ENCODE measurements at places on chromosomes 7 and 10.
A peak's percentile ranks its signal among the peaks of the same experiment; 100 is the strongest.

DNA sequence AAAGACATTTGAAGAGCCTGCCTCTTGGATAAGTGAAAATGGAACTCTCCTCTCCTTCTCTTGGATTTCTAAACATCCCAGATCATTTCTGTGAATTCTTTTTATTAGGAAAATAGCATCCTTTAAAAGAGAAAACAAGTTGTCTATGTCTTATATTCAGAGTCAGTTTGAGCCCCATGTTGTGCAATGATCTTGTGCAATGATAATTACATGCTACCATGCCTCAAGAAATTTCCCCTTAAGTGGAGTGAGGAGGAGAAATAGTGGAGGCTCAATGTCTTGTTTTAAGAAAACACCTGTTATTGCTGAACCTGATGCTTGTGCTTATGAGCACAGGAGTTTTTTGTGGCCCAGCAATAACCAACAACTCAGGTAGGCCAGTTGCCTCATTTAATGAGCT is 103.6 kb downstream of the NPSR1 start:
- H3K4me3 ChIP-seq, result no peak overlapping the region
- H3K27me3 ChIP-seq, result peaks cover 5% of the 10 kb centered on the region
- H3K4me1 ChIP-seq, result no peaks in the 10 kb centered on the region
- DNase-seq, result no peak
- no peaks in the 10 kb centered on the region for H3K36me3 ChIP-seq

- no peak overlapping the region for H3K27ac ChIP-seq
- H3K4me3 ChIP-seq, result no peak overlapping the region
- DNase-seq, result no peak
- H3K27me3 ChIP-seq, result peaks cover 33% of the 10 kb centered on the region
Observed at GRCh38 chr10:43228783-43229207, 38.1 kb downstream of the RASGEF1A start.

DNA sequence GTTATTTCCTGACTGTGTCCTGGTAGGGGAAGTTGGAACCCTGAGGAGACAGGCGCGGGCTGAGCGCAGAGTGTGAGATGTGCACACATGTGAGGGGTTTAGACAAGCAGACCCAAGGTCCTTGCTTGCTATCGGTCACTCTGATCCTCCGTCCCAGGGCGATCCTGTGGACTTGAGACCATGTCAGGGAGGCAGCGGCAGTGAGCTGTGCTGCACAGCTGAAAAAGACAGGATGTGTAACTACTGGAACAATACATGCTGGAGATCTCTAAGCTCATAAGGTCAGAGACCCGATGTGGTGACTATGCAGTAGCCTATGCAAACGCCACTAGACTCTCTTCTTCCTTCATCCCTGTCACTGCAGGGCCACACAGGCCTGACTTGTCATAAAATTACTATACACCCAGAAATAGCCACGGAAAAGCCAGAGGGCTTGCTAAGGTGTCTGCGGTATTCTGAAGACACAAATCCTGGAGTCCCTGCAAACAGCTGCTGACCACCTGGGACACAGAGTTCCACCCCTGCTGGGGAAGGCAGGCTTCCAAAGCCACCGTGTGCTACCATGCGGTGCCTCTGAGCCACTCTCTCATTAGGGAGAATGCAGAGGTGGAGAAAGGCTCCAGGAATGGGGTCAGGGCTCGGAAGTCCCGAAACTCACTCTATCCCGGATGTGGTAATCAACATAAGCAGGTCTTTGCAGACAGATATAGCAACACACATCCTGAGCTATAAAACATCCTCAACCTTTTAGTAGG is 91.1 kb upstream of the DDC start:
- H3K27me3 ChIP-seq, result no peaks in the 10 kb centered on the region
- no peak overlapping the region for H3K27ac ChIP-seq
- no peaks in the 10 kb centered on the region for H3K4me1 ChIP-seq
- H3K4me3 ChIP-seq, result no peak overlapping the region
- no peaks in the 10 kb centered on the region for H3K36me3 ChIP-seq

DNA sequence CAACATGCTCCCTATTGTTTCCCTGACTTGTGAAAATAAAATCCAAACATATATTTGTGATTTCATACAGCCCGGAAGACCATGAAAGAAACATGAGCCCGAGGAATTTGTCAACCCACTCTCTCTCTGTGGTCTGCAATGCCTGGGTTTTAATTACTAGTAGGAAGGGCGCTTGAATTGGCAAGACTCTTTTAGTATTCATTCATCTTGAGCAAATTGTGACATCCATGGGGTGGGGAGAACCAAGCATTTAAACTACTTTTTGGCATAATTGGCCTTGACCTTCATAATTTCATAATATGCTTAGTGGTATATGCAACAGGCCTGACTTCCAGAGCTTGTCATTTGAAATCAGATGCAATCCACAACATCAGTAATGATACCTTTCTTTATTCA is 142.4 kb upstream of the BMPER start:
- no peaks in the 10 kb centered on the region for H3K36me3 ChIP-seq
- H3K4me1 ChIP-seq, result no peaks in the 10 kb centered on the region

GRCh38 chr7:87635921-87636320 is 7.7 kb downstream of the RUNDC3B start:
- no peaks in the 10 kb centered on the region for H3K4me1 ChIP-seq
- H3K36me3 ChIP-seq, result no peaks in the 10 kb centered on the region
- H3K27ac ChIP-seq, result no peak overlapping the region
- no peak for DNase-seq
- H3K27me3 ChIP-seq, result no peaks in the 10 kb centered on the region

DNA sequence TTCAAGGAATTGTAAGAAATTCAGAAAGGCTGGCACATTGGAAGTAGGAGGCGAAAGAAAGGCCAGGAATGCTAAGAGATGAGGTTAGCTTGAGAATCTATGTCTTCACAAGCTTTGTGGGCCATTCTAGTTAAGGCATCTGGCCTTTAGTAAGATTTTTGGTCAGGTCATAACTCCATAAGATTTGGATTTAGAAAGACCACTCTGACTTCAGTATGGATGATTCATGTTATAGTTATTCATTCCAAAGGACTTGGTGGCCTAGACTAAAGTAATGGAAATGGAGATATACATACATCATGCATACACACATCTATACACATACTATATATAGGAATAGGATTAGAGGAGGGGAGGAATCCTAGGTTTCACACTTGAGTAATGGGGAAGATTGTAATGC is 77.5 kb downstream of the SEPTIN7 start:
- DNase-seq, result no peak
- H3K27me3 ChIP-seq, result no peaks in the 10 kb centered on the region
- H3K36me3 ChIP-seq, result peaks cover 67% of the 10 kb centered on the region

- H3K27ac ChIP-seq, result no peak overlapping the region
- no peaks in the 10 kb centered on the region for H3K4me1 ChIP-seq
- no peak for DNase-seq
- H3K36me3 ChIP-seq, result no peaks in the 10 kb centered on the region
- no peaks in the 10 kb centered on the region for H3K27me3 ChIP-seq
Observed at GRCh38 chr10:10078446-10078845, 939.2 kb upstream of the CELF2 start.

DNA sequence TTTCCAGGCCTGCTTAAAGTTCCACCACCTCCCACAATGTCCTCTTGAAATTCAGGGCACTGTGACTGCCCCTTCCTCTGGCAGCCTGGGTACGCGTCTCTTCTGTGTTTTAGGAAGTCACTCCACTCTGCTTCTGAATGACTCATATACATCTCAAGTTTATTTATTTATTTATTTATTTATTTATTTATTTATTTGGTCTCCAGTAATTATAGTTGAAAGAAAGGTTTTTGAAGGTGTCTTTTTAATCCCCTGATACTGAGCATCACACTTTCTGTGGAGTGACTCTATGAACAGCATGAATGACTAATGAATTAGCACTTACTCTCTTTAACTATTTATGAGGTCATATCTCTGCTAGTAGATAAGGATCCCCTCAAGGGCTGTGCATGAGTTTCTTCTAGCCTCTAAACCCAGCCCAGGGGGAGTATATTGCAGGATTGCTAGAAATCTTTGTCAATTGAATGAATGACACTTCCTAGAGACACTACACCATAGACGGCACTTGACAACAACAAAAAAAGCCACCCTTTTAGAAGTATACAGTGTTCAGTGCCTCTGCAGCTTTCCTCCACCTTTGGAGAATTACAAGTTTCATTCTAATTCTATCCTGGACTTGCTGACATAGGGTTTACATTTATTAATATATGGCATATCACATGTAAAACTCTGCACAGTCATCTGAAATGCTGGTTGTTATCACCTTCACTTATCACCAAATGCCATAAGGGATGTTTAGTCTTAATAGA is 2.1 kb downstream of the MACC1 start:
- no peaks in the 10 kb centered on the region for H3K27me3 ChIP-seq
- no peaks in the 10 kb centered on the region for H3K36me3 ChIP-seq
- H3K4me3 ChIP-seq, result no peak overlapping the region
- no peaks in the 10 kb centered on the region for H3K4me1 ChIP-seq
- no peak overlapping the region for H3K27ac ChIP-seq
- DNase-seq, result no peak

GRCh38 chr10:71790749-71791440 is 17.6 kb upstream of the VSIR start:
- no peak for DNase-seq
- no peaks in the 10 kb centered on the region for H3K36me3 ChIP-seq
- no peaks in the 10 kb centered on the region for H3K27me3 ChIP-seq
- no peaks in the 10 kb centered on the region for H3K4me1 ChIP-seq

- no peak overlapping the region for H3K27ac ChIP-seq
- no peak overlapping the region for H3K4me3 ChIP-seq
- H3K27me3 ChIP-seq, result no peaks in the 10 kb centered on the region
- no peaks in the 10 kb centered on the region for H3K36me3 ChIP-seq
- H3K4me1 ChIP-seq, result peaks cover 5% of the 10 kb centered on the region
Observed at GRCh38 chr7:87028636-87029035, 30.8 kb downstream of the ELAPOR2 start.

- peak; percentile 96 for DNase-seq
- peaks cover 20% of the 10 kb centered on the region for H3K36me3 ChIP-seq
- peak overlapping the region; percentile 96 for H3K27ac ChIP-seq
- H3K27me3 ChIP-seq, result no peaks in the 10 kb centered on the region
Observed at GRCh38 chr7:2066251-2066919, 166.4 kb downstream of the MAD1L1 start.

- no peak overlapping the region for H3K4me3 ChIP-seq
- no peak overlapping the region for H3K27ac ChIP-seq
- DNase-seq, result no peak
- no peaks in the 10 kb centered on the region for H3K27me3 ChIP-seq
Observed at GRCh38 chr10:12500381-12501303, 151.3 kb downstream of the CAMK1D start.

DNA sequence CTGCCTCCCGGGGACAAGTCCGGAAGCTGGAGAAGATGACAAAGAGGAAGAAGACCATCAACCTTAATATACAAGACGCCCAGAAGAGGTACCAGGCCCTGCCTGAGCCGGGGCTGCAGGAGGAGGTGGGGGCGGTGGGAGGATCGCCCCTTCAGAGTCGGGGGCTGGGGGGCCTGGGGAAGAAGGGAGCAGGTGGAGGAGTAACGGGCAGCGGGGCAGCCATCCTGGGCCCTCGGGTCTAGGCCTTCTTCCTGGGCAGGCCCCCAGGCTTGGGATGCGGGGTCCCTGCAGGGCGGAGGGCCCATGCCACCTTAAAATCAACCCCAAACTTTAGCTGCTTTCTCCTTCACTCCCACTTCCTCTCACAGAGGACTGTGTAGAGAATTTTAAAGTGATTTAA is 523 bp downstream of the ANKRD30A start:
- H3K4me1 ChIP-seq, result no peaks in the 10 kb centered on the region
- H3K4me3 ChIP-seq, result no peak overlapping the region
- no peak overlapping the region for H3K27ac ChIP-seq
- no peaks in the 10 kb centered on the region for H3K36me3 ChIP-seq

GRCh38 chr7:11607686-11608085 is 224.3 kb downstream of the THSD7A start:
- no peaks in the 10 kb centered on the region for H3K36me3 ChIP-seq
- no peaks in the 10 kb centered on the region for H3K4me1 ChIP-seq
- no peak for DNase-seq
- H3K27ac ChIP-seq, result no peak overlapping the region
- no peaks in the 10 kb centered on the region for H3K27me3 ChIP-seq

- DNase-seq, result no peak
- no peaks in the 10 kb centered on the region for H3K4me1 ChIP-seq
- no peak overlapping the region for H3K27ac ChIP-seq
Observed at GRCh38 chr10:42519079-42519478, 119.3 kb downstream of the ZNF33B start.

DNA sequence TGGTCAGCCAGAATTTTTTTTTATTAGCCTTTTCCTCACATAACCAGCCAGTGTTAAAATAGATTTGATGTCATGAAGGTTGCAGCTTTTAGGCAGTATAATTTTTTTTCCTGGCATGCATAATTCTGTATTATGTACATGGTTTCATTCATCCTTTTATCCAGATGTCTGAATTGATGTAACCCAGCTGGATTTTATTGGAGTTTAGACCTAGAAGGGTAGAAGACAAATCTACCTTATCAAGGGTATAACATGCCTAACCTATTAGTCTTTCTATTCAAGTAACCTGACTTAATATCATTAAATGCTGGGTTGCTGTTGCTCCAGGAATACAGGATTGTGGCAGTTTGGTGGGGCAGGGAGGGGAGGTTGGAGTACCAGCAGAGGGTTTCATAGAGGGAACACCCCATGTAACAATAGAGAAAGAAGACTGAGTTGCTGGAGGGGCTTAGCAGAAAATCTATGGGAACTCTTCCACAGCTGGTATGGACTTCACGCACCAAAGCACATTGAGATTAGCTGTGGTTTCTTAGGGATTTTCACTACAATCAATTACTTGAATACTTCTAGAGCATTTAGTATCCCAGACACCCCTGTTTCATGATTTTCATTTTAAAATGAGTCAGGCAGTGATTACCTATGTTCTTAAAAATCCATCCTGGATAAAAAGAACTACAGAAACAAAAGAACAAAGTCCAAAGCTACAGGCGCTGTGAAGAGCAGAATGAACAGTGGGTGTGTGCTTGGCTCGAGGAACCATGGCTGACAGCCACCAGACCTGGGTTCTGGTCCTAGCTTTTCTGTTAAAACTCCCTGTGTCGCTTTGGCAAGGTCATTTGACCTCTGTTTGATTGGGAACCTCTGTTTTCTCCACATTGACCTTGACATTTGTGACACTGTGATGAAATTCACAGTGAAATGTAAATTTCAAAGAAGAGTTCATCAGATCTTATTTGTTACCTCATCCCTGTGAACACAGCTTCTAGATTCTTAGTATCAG is 93.5 kb downstream of the CREM start:
- H3K27ac ChIP-seq, result no peak overlapping the region
- H3K36me3 ChIP-seq, result no peaks in the 10 kb centered on the region
- DNase-seq, result no peak

DNA sequence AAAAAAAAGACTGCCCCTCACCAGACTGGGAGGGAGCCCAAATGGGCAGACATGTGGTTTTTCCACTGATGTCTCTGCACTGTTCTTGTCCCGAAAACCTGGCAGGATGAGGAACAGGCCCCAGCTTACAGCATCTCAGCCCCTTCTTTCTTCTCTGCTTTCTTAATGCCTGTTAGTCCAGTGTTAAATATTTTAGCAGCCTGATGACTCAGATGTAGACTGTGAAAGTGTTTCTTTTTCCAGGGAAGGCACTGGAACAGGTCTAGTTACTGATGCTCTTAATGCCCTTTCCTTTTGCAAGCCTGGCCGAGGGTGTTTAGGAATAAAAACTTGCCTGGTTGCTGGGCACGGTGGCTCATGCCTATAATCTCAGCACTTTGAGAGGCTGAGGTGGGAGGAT is 107.7 kb downstream of the TACC2 start:
- no peak overlapping the region for H3K4me3 ChIP-seq
- DNase-seq, result no peak
- peaks cover 10% of the 10 kb centered on the region for H3K4me1 ChIP-seq
- no peaks in the 10 kb centered on the region for H3K36me3 ChIP-seq
- no peak overlapping the region for H3K27ac ChIP-seq
- H3K27me3 ChIP-seq, result no peaks in the 10 kb centered on the region

- H3K4me1 ChIP-seq, result peaks cover 8% of the 10 kb centered on the region
- no peaks in the 10 kb centered on the region for H3K36me3 ChIP-seq
- H3K27ac ChIP-seq, result no peak overlapping the region
- H3K4me3 ChIP-seq, result no peak overlapping the region
- no peak for DNase-seq
- no peaks in the 10 kb centered on the region for H3K27me3 ChIP-seq
Observed at GRCh38 chr10:88608052-88608732, 21.6 kb downstream of the LIPJ start.
